Hematopoietic multipotent progenitor cell treated with erythropoietin and hydrocortisone succinate and interleukin-3 and kit ligand, for 4 days (in vitro differentiated cells): ENCODE measurements at places on chromosomes 3 and 15.
A peak's percentile ranks its signal among the peaks of the same experiment; 100 is the strongest.

- no peak for DNase-seq
Measured at GRCh38 chr3:155639462-155640055, 105.3 kb downstream of the PLCH1 start.

DNA sequence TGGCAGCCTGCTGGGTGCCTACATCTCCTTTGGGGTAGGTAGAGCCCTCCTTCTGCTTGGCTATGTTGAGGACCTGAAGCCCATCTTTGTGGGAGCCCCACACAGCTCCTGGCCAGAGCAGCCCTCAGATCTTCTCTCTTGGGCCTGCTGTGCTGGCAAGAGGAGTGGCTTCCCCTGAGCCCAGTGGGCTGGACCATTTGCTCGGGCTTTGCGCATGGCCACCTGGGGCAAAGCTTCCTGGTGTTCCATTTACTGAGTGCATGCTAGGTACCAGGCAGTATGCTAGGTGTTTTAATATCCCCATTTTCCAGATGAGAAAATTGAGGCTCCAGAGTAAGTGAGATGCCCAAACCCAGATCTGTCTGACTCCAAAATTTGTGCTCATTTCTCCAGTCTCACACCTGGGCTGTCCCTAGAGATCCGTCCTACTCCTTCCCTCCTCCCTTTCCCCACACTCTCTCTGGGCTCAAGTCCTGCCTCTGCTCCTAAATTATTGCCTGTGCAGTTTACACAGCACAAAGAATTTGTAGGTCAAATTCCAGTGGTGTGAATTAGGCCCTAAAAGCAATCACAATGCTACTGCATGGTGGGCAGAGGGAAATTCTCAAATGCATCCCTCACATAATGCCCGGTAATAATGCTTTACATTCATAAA lies 39.7 kb downstream of the SLC28A1 start:
- DNase-seq: no peak

DNA sequence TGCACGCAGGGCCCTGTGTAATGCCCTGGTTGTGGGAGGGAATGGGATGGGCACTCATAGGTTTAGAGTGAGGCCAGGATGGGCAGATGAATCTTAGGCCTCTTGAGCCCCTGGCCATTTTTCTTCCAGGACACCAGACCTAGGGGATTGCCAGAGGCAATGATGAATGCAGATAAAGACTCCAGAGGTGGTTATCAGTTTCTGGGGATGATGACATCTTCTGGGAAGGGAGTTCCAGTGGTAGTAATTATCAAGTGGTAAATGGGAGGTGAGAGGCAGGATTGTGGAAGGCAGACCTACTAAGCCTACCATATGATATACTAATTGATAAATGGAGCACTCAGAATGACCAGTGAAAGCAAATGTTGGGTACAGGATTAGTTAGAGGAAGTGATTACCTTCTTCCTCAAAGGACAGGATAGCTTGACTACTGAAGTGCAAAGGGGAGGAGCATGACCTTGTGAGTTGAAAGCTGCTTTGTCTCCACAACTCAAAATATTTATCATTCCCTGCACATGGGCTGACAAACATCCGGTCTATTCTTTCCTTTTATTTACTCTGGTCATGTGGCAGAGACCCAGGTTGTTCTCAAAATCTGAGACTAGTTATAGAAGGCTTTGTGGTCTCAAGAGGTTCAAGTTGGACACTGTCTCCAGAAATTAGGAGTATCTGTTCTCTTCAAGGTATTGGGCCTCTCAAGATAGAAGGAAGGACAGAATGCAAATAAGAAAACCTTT lies 10.2 kb upstream of the MAPK6 start:
- no peak for DNase-seq

GRCh38 chr3:138180375-138181029 lies 5.8 kb upstream of the DBR1 start:
- peak; percentile 86 for DNase-seq

DNA sequence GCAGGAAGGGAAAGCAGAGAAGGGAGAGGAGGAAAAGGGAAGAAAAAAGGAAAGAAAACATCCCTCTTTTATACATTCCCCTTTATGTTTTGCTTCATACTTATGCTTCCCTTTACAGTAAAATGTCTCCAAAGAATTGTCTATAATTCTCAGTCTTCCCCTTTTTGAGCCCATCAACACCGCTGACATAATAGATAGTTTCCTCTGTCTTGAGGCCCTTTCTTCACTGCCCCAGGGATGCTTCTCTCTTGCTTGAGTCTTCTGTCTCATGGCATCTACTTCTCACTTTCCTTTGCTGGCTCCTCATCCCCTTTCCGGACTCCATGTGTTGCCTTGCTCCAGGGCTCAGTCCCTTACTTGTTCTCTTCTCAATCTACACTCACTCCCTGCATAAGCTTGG lies 99.7 kb upstream of the DAZL start:
- DNase-seq: peak; percentile 8

DNA sequence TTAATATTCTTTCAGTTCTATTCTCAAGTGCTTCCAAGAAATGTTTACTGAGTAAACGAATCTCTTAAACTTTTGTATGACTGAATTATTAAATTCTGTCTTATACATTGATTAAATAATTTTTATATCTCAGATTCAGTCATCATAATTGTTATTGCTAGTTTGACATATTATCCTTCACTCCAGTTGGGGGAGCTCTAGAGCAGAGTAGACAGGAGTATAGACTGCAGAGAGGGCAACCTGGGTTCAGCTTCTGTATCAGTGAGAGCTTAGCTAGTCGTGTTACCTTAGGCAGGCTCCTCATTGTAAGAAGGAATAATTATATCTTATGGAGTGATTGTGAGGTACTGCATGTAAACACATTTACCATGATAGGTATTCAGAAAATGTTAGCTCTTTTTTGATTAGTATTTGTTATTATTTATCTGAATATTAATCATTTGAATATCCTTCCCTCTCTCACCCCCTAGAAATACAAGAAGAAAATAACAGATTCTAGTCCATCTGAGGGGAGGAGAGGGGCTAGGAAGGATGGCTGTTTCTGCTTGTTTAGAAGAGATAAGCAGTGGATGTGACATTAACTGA lies 31.0 kb upstream of the ZCWPW2 start:
- peak; percentile 83 for DNase-seq

DNA sequence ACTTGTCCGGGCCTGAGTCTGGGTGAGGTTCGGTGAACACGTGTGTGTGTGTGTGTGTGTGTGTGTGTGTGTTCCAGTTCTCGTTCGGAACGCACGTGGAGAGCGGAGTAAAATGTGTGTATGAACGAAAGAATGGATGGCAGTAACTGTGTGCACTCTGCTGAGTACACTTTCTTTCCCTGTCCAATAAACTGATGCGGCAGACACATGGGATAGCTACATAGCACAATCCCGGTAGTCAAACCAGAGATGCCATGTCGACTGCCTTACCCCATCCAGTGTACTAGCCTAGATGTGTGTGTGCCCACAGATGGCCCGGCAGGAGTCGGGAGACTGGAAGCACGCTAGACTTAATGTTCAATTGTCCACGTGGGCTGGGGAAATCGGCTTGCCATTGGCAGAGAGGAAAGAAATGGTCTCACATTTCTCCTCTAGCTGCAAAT lies 507 bp upstream of the GOLIM4 start:
- DNase-seq: peak; percentile 93

DNA sequence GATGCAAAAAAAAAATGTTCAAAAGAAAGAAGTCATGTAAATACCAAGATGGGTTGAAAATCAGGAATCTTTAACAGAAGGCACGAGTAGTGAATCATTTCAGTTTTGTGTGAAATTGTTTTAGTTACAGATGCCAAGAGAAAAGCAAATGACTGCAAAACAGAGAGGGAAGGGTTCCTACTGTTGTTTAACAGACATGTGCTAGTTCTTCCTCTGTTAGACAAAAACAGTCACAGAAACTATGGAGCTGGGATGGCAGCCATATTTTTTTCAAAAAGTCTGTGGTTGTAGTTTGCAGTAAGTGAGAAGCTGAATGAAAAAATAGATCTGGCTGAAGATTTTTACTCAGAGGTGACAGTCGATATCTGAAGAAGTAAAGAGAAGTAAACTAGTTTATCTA lies 511.9 kb downstream of the ZIC1 start:
- DNase-seq: no peak

- DNase-seq: no peak
Measured at GRCh38 chr3:197350446-197350845, 52.0 kb upstream of the DLG1 start.

GRCh38 chr3:129358177-129358771 lies 70.2 kb downstream of the EFCAB12 start:
- DNase-seq: no peak

DNA sequence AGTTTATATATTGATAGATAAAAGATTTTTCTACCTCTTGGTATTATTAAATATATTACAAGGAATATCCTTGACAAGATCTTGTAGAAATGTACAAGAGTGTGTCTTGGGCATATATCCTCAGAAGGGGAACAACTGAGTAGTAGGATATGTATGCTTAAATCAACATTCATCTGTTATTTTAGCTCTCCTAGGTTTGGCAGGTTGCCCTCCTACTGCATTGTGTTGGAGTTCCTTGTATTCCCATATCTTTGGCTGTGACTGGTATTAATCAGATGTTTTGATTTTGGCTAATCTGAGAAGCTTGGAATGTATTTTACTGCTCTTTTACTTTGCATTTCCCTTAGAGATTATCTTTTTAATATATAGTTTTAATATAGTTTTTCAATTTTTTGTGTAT lies 4.6 kb downstream of the MYRIP start:
- DNase-seq: no peak

DNA sequence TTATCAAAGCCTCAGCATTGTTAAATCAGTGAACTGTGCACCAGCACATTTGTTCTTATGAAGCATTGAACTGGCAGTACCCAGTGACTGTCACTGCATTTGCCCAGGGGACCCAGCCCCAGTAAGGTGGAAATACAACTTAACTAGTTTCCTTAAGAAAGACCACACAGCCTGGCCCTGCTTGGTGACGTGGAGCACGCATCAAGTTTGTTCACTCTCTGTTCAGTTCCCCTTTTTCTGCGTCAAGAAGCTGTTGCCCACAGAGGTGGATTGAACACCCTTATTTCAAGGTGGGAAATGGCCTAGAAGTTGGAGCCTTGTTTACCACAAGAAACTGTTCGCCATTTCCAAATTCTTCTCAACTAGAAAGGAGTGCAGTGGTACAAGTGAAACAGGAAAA lies 69.9 kb upstream of the AGBL1 start:
- DNase-seq: no peak

DNA sequence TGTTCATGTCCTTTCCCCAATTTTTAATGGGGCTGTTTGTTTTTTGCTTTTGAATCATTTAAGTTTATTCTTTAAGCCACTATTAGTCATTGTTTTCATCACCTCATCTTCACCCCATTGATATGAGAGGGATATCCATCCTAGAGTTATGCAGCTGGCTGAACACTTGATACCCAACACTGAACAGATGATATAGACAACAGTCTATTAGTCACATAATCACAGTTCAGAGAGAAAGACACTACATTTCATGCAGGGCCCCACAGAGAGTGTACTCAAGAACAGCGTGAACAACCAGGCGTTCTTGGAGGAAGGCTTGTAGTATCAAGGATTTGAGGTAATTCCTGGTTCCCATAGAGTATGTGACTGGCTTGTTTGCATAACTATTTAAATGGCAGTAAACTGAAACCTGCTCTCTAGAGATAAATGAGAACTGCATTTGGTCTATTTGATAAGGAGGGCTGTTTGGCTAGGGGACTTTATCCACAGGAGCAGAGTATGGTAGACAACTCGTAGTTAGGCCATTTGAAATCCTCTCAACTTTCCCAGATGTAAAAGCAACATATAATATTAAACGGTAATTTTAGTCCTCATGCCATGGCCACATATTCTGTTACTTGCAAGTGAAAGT lies 618.7 kb downstream of the SI start:
- DNase-seq: no peak

- DNase-seq: no peak
Measured at GRCh38 chr3:150469931-150470740, 62.0 kb downstream of the TSC22D2 start.

DNA sequence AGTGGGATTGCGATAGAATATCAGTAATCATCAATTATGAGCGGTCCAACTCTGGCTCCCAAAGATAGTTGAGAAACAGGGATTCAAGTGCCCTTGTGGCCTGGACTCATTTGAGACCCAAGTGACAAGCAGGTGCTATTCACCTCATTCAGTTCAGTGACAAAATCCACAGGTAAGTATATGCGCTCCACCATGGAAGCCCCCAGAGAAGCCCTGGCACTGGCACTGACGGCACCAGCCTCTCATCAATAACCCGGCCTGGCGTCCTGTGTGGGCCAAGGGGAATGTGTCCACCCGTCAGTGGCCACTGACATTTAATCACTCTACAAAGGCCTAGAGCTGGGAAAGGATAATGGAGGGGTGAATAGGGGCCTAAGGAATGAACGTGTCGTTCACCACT lies 117.2 kb downstream of the ADCY5 start:
- no peak for DNase-seq

- DNase-seq: peak; percentile 77
Measured at GRCh38 chr3:160224256-160224655, 966 bp upstream of the C3orf80 start.

- DNase-seq: no peak
Measured at GRCh38 chr3:31184261-31185061, 290.0 kb upstream of the GADL1 start.

GRCh38 chr3:7289121-7289520 lies 428.2 kb downstream of the GRM7 start:
- no peak for DNase-seq

- no peak for DNase-seq
Measured at GRCh38 chr15:85314146-85314545, 66.3 kb upstream of the AKAP13 start.

GRCh38 chr3:49173116-49173791 lies 1.9 kb downstream of the KLHDC8B start:
- DNase-seq: peak; percentile 63

- no peak for DNase-seq
Measured at GRCh38 chr3:50248387-50248786, 12.4 kb downstream of the GNAI2 start.

DNA sequence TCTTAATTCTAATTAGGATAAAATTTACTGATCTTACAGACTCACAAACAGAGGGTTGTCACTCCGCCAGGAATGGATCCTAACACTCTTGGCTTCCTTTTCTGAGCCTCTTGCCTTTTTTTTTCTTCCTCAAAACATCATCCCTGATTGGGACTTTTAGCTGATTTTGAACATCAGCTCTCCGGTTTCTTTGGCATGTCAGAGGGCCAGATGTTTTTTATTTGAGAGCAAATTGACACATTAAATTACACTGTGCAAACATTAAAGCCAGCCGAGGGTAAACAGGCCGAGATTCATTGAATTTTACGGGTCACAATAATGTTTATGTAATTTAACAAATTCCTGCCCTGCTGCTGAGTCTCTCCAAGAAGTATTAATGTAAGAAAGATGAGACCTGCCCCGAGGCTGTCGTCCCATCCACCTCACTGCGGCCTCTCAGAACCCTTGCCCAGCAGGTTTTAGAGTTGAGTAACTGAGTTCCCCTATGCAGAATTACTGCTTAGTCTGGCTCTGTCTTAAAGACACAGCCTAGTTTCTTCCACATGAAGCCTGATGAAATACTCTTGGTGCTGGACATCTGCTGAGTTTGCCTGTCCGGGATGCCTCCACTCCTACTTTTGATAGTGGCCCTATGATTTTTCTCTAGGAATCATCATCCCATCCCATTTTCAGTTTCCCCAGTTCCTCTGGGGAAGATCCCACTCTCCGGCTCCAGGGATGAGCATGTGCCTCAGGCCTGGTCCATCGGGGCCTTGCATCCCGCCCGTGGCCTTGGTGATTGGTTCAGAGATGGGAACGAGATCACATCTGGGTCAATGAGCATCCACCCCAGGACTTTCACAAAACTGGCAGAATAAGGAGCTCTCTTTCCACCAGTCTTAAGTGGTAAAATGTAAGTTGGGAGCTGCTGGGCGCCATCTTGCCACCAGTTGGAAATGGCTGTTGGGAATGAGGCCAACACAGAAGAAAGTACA lies 226.6 kb upstream of the TLE3 start:
- no peak for DNase-seq

- no peak for DNase-seq
Measured at GRCh38 chr3:189985948-189986347, 134.7 kb downstream of the P3H2 start.
